ENCODE measurements at places on chromosomes 4 and X. TPM values are rescaled to one million over a fixed set of nuclear protein-coding genes. Genes with fewer than 3 reads are reported as not detected.

DNA sequence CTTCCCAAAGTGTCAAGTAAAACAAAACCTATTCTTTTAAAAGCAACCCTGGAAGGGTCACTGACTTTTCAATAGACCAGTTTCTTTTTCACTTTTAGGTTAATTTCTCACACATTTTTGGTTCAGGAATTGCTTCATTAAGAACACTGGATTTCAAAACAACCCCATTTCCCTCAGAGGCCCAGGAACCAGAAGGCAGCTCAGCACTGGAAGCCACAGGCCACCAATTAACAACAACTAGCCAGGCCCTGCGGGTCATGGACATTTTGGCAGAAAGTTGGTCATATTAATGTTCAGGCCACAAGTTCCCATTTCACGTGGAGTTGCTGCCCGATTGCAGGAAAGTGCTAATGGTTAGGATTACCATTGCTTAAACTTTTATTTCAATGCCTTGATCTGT lies 39.8 kb downstream of the HAND2 start:
- no peak for DNase-seq

Gene FAM114A1
- 19.5 TPM for total RNA-seq

DNA sequence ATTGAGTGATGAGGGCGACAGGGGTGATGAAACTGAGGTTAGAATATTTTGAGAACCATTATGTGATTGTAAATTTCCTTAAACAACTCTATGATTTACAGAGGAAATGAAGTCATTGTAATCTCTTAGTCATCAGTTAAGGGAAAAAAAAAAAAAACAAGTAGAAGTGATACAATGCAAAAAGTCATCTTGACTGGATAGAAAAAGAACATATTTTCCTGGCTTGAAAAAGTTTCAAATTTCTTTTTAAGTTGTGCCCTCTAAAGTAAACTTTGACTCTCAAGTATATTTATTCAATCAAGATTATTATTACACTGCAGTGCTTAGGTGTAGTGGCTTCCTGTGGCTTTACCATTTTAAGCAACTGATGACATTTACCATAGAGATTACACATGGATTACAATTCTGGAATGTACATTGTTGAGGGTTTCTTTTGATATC lies 40.6 kb downstream of the GABRB1 start:
- DNase-seq, result no peak

Gene CXorf66
- total RNA-seq, result not detected

- no peak for DNase-seq
These were observed 29.1 kb upstream of the GAB1 start for GRCh38 chr4:143307531-143307930.

Gene SSX3
- not detected for total RNA-seq

DNA sequence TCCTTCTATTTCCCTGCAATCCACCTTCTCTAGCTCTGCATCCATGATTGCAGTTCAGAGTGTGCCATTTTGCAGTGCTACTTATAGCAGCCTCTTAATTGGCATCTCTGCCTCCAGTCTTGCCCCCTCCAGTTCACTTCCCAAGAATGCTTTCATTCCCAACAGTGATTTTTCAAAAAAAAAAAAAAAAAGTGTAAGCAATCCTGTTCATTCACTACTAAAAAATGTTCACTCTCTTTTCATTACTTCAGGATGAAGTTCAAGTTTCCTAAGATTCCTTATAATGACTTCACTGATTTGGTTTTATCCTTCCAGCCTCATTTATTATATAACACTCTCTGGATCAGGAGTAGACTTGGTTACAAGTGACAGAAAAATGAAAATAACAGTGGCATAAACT lies 124.7 kb upstream of the LNX1 start:
- DNase-seq, result no peak

Data from left ventricle myocardium inferior (tissue), 1 donor.